ENCODE measurements at places on chromosomes 4 and X. TPM values are rescaled to one million over a fixed set of nuclear protein-coding genes. Genes with fewer than 3 reads are reported as not detected.

GRCh38 chr4:30402276-30402675, 317.9 kb upstream of the PCDH7 start:
- DNase-seq, result no peak

- DNase-seq, result no peak
Observed at GRCh38 chr4:42720533-42720932, 63.6 kb upstream of the ATP8A1 start.

DNA sequence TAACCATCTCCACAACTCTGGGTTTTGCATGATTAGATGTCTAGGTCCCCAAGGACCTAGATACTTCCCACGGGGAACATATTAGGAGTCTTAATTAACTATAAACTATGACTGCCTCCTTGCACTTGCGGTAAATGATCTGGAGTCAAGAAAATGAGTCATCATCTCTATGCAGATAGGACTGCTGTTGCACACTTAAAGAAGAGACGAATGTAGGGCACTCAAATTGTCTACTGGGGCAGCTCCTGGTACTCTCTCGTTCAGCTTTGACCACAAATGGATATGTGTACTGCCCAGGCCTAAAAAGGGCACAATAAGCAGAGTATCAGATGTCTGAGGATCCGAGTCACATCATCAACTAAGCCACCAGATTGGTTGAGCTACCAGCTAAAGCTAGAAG, 1783.4 kb upstream of the AGA start:
- DNase-seq, result no peak

DNA sequence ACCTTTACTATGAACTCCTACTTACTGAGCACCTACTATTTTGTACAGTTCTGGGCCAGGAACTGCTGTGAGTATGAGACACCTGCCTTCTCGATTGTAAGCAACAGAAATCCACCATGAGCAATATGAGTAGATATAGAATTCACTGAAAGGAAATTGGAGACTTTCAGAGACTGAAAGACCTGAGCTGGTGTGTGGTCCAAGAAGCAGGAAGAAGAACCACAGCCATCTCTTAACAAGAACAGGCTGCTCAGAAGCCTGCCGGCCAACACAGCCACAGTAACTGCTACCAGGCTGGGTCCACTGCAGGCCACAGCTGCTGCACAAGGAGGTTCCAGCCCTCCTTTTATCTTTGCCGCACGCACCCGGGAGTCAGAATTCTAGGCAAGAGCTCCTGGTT, 10.8 kb upstream of the ACSL1 start:
- no peak for DNase-seq

DNA sequence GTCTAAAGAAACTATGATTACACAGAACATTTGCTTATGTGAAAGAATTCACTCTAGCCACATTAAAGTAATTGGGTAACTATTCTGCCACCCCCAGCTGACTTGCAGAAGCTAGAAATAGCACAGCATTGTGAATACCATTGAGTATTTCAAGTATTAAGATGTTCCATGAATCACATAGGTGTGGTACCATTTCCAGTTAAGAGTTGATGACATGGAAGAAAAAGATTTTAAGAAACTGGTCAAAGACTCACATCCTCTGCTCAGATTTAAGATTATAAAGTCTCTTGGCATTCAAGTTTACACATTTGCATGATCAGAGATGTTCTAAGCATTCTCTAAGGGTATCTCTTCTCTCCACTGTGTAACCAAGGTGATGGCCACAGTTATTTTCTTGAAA, 287.5 kb downstream of the CAMK2D start:
- peak; percentile 47 for DNase-seq

DNA sequence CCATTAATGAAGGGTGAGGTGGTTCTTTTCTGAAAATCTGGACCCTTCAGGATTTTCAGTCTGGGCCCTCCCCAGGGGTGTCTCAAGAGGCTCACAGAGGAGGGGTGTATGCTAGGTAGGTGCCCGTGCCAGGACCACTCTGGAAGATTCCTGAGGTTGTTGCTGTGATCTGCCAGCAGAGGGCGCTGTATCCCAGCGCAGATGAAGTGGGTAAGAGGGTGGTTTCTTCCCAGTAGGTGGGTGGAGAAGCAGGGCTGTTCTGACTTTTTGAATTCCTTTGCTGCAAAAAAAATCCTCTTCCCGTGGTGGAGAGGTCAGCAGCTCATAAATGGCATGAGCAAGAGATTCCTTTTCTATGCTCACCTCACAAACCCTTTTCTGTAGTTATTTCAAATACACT, 51.1 kb downstream of the SCML1 start:
- peak; percentile 59 for DNase-seq

DNA sequence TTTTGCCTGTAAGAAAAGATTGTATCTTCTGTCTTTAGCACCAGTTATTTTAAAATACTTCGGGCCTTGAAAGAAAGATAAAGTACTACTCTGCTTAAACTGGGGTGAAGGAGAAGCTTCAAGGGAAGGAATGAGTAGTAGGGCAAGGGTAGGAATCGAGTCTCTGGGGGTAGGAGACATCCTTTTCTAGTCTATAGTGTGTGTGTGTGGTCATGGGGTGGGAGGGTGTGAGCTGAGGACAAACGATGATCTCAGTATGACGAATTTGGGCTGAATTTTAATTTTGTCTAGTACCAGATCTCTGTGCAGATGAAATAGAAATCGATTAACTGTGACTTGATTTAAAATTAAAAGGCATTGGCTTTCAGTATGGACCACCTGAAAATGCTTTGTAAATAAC, 3.3 kb upstream of the MYOZ2 start:
- DNase-seq, result no peak

GRCh38 chrX:23434356-23434884, 99.8 kb downstream of the PTCHD1 start:
- DNase-seq, result no peak

DNA sequence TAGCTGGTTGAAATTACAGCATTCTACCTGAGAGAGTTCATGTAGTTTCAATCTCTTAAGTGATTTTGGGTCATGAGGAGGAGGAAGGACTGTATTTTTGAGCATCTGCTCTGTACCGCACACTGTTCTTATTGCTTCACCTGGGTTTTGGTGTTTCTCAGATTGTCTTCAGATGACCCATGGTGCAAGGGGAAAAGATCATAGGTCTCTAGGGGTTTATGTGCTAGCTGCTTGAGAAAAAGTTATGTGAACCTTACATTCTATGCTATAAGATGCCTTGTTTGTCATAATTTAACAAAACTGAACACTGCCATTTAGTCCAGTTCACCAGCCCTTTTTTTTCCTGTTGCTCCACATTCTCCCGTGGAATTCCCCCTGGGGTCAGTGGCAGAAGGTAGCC, 60.4 kb downstream of the PDK3 start:
- DNase-seq, result no peak

- no peak for DNase-seq
Observed at GRCh38 chr4:173536808-173537429, 6.9 kb upstream of the HAND2 start.

GRCh38 chr4:112152521-112152920, 7.3 kb downstream of the FAM241A start:
- DNase-seq, result no peak

GRCh38 chr4:19983072-19983471, 268.6 kb upstream of the SLIT2 start:
- DNase-seq, result no peak

DNA sequence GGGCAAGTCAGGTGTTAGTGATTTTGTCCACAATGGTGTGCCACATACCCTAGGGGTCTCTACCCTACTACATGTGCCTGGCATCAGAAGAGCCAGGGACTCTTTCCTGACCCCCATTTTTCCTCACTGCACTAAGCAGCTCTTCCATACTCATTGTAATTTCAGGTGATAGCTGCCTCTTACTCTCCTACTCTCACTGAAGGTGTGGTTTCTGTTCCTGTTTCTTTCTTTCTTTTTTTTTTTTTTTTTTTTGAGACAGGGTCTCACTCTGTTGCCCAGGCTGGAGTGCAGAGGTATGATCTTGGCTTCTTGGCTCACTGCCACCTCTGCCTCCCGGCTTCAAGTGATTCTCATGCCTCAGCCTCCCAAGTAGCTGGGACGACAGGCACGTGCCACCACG, 164.9 kb upstream of the USP9X start:
- DNase-seq, result no peak

- no peak for DNase-seq
Observed at GRCh38 chr4:153079857-153080391, 124.3 kb upstream of the TRIM2 start.

GRCh38 chr4:1069394-1069793, 44.0 kb downstream of the RNF212 start:
- no peak for DNase-seq

DNA sequence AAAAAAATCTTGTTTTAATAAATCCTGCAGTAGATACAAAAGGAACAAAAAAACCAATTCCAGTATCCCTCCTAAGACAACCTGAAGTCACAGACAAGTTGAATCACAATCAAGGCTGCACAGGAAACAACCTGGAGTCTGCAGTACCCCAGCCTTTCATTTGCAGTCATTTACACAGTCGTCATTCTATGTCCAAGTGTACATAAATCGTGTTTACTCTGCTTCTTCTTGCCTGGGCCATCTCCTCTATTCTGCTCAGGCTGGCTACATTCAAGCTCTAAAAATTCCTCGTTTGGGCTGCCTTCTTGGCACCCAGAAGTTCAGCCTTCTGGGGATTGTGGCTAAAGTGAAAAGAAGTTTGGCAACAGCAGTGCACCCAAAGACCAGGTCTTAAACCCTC, 37.8 kb downstream of the NALF2 start:
- no peak for DNase-seq

DNA sequence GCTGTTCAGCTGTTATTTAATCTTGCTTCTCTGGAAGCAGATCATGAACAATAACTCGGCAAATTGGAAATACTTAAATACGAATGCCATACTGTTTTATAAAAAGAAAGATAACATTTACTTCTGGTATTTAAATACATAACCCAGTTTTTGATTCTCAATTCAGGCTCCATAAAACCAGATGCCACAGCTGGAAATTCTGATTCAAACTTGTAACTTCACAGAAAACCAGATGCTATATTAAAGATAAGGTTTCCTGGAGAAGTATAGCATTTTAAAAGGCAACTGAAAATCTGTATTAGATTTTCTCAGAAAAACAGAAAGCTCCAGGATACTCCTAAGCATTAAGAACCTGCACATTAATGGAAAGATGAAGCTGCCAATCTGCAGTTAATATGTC, 40.2 kb downstream of the STX18 start:
- no peak for DNase-seq

DNA sequence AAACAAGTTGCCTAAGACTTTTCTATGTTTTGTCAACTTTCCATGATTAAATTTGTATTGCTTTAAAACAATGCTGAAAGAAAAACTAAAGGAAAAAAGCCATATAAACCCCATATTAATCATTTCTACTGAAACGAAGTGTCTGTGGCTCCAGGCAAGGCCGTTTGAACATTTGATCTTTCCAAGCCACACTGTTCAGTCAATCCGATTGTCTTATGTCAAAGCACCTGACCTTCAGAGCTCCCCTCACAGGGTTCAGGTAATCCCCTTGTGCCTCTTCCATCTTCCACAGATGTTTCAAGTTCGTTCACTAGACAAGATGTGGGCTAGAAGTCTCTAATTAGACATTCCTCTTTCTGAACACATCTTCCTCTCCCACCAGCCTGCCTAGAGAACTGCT, 177.1 kb upstream of the NUDT10 start:
- DNase-seq, result no peak

GRCh38 chr4:118774321-118774720, 61.6 kb downstream of the SEC24D start:
- DNase-seq, result no peak

DNA sequence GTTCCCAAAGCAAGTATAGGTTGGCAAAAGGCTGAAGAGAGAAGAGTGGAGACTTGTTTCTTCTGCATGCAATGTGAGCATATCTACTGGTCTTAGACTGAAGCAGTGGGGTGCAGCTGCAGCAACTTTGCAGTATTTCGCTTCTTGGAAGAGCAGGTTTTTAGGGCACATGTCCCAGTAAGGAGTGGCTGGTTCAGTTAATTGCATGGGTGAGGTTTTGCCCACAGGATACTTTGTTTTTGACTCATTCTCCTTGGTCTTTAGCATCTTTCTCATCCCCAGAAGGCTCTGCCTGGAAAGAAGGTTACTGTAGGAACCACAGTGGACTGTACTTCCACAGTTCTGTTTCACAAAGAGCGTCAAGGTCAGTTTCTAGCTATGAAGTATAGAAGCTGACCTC, 68.0 kb upstream of the NR3C2 start:
- DNase-seq, result no peak

DNA sequence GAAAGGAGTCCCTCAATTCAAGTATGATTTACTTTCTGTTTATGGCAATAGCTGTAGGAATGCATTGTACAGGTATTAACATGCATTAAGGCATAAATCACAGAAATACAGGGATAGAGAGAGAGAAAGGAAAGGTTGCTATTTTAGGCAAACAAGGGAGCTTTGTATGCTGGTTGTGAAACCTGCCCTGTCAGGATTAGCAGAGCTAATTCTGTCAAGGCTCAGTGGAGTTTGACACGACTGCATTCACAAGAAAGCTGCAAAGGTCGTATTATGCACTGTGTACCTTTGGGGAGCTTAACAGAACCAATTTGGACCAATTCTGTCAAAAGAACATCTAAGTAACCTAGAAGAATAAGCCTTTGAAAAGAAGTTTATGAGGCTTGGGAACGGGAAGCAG, 239.3 kb downstream of the GRIA2 start:
- no peak for DNase-seq

- DNase-seq, result no peak
Observed at GRCh38 chrX:42025861-42026260, 102.5 kb upstream of the CASK start.

DNA sequence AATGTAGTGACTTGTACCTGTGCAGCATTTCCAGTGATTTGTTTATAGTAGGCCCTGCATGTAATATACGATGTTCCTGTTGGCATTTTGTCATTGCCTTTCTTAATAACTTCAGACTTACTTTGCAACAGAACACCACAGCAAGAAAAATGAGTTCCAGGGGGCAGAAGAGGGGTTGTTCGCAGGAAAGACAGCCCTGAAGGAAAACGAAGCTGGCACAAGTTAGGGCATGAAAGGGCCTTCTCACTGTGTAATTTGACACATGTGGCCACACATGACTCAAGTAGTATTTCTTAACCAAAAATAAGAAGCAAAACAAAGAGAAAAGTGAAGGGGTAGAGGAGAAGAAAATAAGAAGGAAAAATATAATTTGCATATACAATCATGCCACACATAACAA, 265.8 kb upstream of the SMIM31 start:
- no peak for DNase-seq

PCDH7 gene
- not detected for total RNA-seq

NUDT10 gene
- total RNA-seq, result 1.8 TPM

CD40LG gene
- total RNA-seq, result 146 TPM

CYLC1 gene
- total RNA-seq, result not detected

ACE2 gene
- not detected for total RNA-seq

PORCN gene
- total RNA-seq, result 6.9 TPM

MAGEA11 gene
- total RNA-seq, result not detected

SSX4 gene
- total RNA-seq, result not detected

PRRG3 gene
- not detected for total RNA-seq

ANKRD50 gene
- total RNA-seq, result 0.42 TPM

ADH1A gene
- total RNA-seq, result not detected

SMR3B gene
- not detected for total RNA-seq

FAM241A gene
- total RNA-seq, result 3.5 TPM

IL2 gene
- 168 TPM for total RNA-seq

Data from activated CD4-positive, alpha-beta T cell treated with anti-CD3 and anti-CD28 coated beads for 36 hours (primary cell).